Activated T-helper 9 cell treated with anti-CD3 and anti-CD28 coated beads, Interleukin-2, amount 50 U/mL, for 16 hours (primary cell): ENCODE measurements at places on chromosomes 12 and 14.

GRCh38 chr14:61695695-61696527 lies 598 bp downstream of the HIF1A start:
- DNase-seq, result peak; percentile 41

DNA sequence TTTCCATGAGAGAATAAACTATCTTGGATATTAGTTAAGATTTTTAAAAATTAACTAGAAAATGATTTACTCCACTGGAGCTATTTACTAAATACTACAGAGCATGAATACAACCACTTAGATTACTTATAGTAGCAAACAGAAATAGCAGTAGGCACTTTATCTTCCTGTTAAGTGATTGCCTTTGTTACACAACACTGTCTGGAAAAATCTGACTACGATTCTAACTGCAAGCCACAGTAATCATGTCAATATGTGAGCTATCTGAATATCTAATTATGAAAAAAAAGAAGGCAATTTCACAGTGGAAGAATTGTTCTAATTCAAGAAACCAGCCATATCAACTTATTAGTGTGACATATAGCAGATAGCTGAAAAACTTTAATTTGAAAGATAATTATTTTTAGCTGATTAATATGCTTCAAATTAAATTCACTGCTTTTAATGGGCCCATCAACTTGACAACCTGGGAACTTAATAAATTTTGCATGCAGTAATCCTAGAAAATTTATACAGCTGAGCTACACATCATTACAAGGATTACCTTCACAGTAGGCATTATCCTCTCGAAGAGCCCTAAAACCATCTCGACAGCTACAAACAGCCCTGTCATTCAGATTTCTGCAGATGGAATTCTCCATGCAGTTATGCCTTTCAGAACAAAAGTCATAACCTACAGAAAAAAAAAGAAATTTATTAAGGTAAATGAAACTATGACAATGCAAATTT lies 172.8 kb downstream of the NELL2 start:
- DNase-seq, result no peak

- no peak for DNase-seq
These were observed 146.5 kb downstream of the SRGAP1 start for GRCh38 chr12:63990828-63991547.

DNA sequence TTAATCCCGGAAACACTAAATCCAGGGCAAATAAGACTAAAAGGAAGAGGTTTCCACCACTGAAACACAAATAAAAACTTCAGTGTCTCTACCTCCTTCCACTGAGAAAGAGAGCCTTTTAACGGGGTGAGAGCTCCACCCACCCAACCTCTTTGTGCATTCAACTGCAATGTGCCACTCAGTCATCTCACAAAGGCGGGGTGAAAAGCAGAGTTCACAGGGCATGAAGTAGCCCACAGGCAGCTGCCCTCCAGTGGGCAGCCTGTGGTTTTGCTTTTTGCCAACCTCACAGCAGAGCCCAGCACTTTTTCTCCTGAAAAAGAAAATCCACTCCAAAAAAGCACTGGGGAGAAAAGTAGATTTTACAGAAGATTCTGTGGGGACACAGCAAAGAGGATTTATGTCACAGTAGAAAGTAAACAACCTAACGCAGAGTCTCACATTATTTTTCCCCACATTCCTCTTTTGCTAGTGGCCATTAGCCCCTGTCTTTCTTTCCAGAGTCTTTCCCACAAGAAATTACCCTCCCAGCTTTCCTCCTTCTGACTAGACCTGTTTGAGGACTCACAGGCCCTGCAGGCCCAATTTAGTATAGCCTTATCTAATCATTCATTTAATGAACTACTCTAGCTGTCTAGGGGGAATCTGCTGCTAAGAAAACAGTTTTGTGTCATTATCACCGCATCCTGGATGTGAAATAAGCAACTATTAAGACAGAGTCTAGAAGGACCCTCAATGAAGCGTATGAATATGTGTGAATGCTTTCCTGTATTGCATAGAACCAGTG lies 753.8 kb upstream of the FOXG1 start:
- DNase-seq, result no peak

GRCh38 chr12:27922531-27923139 lies 49.9 kb downstream of the PTHLH start:
- DNase-seq, result no peak

DNA sequence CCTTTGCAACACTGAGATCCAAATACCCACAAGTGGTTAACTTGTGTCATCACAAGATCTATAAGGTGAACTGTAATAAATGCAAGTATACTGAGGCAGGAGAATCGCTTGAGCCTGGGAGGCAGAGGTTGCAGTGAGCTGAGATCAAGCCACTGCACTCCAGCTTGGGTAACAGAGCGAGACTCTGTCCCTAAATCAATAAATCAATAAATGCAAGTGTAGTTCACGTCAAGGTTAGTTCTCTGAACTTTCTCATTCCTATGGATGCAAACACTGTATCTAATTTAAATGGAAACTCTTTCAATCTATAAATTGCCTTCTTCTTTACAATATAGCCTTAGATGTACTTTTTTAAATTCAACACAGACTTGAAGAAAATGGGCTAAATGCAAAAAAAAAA lies 3.2 kb downstream of the MAGOHB start:
- no peak for DNase-seq

DNA sequence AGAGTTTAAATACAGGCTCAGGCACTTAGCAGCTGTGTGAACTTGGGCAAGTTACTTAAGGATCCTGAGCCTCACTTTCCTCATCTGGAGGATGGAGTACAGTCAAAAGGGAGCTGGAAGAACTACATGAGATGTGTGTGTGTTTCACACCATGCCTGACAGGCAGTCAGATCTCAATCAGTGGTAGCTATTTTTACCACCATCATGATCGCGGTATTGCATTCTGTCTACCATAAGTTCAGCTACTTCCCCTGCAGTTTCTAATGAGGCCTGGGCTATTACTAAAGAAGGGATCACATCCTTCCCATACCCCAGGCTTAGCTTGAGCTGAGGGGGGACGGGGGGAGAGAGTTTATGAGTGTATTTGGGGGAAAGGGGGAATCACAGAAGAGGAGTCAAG lies 7.0 kb downstream of the AQP6 start:
- no peak for DNase-seq

DNA sequence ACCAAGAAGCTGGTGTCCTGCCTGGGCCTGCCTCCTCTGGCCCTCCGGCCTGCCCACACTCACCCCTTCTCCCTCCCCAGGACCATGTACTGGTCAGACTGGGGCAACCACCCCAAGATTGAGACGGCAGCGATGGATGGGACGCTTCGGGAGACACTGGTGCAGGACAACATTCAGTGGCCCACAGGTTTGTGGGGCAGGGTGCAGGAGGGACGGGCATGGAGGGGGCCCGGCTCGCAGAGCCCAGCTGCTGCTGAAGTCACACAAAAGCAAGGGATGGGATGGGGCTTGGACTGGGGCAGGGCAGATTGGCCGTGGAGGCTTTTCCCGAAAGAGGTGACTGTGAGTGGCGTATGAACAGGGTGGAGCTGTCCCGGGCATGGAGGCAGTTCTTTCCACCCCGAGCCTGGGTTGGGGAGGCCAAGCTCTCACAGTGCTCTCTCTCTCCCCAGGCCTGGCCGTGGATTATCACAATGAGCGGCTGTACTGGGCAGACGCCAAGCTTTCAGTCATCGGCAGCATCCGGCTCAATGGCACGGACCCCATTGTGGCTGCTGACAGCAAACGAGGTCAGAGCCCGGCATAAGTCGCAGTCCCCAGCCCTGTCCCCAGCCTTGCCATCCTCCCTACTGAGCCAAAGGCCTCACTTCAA lies 7.8 kb upstream of the NXPH4 start:
- no peak for DNase-seq

GRCh38 chr12:110012137-110012536 lies 12.9 kb downstream of the ANKRD13A start:
- no peak for DNase-seq

DNA sequence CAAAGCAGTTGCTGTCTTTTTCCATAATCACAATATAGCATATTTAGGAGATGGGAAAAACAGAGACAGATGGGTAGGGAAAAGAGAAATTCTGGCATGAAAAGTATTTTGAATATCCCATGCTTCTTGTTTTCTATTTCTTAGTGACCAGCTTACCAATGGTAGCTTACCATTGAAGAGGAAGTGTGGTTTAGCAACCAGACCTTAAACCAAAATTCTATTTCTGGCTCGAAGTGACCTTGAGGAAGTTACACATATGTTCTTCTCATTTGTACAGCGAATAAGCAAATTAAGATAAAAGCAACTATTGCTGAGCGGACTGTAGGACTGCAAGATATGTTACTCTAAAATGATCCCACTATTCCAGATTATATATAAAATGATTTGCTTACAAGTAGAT lies 82.9 kb downstream of the FGD4 start:
- no peak for DNase-seq

DNA sequence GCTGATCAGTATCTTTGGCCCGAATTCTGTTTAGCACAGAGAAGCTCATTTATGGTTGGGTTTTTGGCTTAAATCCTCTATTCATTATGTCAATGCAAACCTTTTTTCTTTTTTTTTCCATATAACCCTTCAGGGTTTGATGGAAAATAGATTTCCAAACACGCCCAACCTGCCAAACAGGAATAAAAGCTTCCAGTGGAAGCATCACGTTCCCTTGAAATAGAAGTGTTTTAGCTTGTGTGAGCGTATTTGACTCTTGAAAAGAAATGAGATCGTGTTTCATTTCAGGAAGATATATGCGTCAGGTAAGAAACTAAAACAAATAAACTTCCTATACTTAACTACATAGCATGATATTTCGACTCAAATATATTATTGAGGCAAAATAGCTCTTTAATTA lies at the start of gene PIK3C2G:
PIK3C2G (plus strand) TSS at position 246 of the 400 bp plus-strand sequence. CDS start 20,564 bp downstream, outside the sequence.
- no peak for DNase-seq

GRCh38 chr12:28603239-28603638 lies 413.0 kb downstream of the CCDC91 start:
- DNase-seq, result no peak

DNA sequence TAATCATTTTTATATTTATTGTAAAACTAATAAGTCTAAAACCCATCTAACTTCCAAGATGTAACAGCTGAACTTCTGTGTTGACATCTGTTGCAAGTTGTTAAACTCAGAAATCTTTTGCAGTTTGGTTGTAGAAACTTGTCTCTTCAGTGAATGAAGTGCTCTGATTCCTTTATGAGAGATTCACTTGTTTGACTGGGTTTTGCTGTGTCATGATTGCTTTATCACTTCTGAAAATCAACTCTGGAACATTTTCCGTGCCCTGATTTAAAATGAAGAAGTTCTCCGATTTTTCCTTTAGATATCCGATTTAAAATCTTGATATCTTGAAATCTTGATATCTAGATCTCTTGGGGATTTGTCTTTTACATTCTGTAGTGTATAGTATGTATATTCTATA lies 65.1 kb downstream of the DIP2B start:
- no peak for DNase-seq

DNA sequence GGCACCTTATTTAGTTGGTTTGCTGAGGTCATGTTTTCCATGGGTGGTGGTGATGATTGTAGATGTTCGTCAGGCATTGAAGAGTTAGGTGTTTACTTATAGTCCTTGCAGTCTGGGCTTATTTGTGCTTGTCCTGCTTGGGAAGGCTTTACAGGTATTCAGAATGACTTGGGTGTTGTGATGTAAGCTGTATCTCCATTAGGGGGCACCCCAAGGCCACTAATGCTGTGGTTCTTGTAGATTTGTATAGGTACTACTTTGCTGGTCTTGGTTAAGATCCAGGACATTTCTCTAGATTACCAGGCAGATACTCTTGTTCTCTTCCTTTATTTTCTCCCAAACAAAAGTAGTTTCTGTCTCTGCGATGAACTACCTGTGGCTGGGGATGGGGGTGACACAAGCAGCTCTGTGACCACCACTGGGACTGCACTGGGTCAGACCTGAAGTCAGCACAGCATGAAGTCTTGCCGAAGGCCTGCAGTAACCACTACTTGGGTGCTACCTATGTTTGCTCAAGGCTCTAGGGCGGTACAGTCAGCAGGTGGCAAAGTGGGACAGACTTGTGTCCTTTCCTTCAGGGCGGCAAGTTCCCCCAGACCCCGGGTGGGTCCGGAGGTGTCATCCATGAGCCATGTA lies 35.8 kb upstream of the FBXO33 start:
- DNase-seq, result no peak

- no peak for DNase-seq
These were observed 5.8 kb upstream of the TMEM63C start for GRCh38 chr14:77175843-77176242.

DNA sequence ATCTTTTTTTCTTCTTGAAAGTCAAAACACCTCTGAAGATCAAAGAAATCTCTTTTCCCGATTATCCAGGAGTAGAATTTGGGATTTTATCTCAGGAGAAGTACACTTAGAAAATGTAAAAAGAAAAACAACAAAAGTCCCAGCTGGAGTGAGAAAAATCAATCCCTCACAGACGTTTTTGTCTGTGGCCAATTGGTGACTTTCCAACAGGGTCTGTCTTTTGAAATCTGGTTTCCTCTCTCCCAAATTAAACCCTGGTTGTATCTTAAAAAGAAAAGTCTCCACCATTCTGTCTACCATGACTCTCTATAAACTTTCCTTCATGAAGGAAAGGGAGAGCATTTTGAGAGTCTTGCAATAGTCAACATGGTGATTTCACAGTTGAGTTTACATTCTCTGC lies 88.1 kb downstream of the DACT1 start:
- no peak for DNase-seq

- no peak for DNase-seq
These were observed 607 bp downstream of the OS9 start for GRCh38 chr12:57694459-57695019.

- no peak for DNase-seq
These were observed 359.4 kb downstream of the TMEM121 start for GRCh38 chr14:105885561-105886320.

GRCh38 chr14:89730687-89731086 lies 223.8 kb downstream of the EFCAB11 start:
- no peak for DNase-seq

GRCh38 chr14:55243386-55243785 lies 27.8 kb upstream of the FBXO34 start:
- no peak for DNase-seq

- DNase-seq, result peak; percentile 37
These were observed 23.8 kb upstream of the LRTM2 start for GRCh38 chr12:1796515-1797010.

DNA sequence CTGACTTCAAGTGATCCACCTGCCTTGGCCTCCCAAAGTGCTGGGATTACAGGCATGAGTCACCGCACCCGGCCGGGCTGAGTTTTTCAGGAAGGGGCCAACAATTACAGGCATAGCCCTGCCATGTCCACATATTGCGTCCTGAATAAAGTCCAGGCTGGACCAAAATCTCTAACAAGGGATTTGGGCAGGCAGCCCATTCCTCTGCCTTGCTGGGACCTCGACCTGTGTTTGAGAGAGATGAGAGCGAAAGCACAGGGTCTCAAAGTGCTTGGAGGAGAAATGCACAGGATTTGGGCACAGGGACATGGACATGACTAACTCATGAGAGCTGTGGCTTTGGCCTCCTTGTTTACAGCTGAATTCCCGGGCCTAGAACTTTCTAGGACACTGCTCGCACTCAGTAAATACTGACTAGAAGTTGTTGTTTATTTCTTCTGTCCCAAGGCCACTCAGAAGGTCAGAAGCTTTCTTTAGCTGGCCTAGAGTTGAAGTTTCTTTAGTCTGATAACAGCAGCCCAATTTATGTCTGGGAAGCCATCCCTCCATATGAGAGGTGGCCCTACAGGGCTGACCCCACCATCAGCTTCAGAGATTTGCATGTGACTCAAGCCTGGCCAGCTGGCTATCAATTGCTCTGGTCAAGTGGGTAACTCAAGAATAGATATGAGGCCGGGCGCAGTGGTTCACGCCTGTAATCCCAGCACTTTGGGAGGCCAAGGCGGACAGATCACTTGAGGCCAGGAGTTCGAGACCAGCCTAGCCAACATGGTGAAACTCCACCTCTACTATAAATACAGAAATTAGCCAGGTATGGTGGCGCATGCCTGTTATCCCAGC lies 11.7 kb downstream of the CAMKK2 start:
- DNase-seq, result no peak
